ENCODE measurements at places on chromosomes 5 and 9. TPM values are rescaled to one million over a fixed set of nuclear protein-coding genes. Genes with fewer than 3 reads are reported as not detected.

FBP1 gene
- total RNA-seq = not detected

MLANA gene
- not detected for total RNA-seq

MEGF10 gene
- total RNA-seq = not detected

SLC36A2 gene
- total RNA-seq = not detected

DIPK1B gene
- 1.1 TPM for total RNA-seq

AMBP gene
- 0.86 TPM for total RNA-seq

FGFR4 gene
- total RNA-seq = 36.5 TPM

OR13C9 gene
- not detected for total RNA-seq

ACOT12 gene
- total RNA-seq = 0.17 TPM
